ENCODE measurements at places on chromosomes 5 and 9.

DNA sequence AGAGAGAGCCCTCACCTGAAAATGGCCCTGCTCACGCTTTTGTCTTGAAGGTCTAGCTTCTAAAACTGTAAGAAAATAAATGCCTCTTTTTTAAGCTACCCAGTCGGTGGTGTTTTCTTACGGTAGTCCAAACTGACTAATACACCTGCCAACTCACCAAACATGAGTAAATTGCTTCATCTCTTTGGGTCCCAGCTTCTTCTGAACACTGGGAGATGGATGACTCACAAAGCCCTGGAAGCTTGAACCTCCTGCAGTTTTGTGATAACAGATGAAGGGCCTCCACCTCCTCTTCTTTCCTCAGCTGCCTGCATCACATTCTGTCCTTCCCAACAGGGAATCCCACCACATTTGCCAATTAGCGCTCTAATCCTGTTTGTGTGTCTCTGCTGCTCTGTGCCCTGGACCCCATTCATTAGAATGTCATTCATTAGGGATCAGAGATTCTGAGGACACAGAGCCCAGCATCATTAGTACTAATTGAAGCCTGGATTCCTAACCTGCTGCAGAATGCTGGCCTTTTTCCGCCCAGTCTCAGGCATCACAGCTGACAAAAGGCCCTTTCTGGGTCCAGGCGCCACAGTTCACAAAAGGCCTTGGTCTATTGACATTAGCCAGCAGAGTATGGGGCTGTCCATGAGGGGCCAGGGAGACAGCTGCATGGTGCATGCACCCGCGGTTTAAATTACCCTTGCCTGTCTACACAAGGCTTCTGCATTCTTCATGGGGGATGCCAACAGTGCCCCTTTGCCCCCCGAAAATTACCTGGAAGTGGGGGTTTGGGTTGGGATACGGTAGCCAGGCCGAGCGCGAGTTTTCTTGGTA, 349.3 kb downstream of the SEMA5A start:
- no peak for DNase-seq

DNA sequence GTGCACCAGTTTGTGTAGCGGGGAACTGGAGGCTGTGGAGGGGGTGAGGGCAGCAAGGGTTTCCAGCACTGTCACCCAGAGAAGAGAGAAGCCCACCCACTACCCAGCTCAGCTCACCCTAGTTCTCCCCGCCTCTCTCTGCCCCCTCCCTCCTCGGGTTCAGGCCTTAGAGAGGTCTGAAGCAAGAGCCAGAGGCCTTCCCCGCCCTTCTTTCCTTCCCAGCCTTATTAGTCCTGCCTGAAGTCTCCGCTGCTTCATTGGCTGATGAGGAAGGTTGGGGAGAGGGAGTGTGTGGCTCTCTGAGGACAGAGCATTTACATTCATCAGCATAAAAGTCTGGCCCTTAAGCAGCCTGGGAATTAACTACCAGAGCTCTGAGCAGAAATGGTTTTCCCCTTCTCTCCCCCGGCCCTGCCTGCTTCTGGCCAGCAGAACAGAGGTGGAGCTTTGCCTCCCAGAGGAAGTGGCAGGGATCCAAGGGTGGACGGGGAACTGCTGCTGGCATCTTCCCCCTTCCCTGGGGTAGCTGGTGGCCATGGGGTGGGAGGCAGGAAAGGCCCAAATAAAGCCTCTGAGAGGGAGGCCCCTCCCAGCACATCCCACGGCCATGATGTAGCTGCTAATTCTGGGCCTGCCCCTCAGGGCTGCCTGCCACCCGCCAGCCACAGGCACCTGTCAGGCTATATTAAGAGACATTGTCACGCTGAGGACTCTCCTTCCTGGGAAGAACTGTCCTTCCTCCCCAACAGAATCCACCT, 4.1 kb downstream of the DNAJB5 start:
- DNase-seq = no peak

GRCh38 chr5:94498199-94498598, 120.2 kb downstream of the KIAA0825 start:
- DNase-seq = no peak

GRCh38 chr5:626850-627249, 14.7 kb downstream of the CEP72 start:
- no peak for DNase-seq

DNA sequence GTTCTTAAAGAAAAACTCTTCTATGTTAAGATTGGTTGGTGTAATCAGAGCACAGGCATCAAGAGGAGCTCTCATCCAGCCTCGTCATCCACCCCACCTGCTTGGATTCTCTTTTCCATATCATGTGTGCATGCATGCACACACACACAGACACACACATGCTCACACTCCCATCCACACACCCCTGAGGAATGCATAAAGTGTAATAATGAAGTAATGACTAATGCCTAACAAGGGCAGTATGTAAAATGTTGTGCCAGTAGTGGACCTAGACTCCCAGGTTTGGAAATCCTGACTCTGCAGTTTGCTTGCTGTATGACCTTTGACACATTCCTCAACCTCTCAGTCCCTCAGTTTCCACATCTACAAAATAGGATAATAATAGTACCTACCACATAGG, 280.0 kb upstream of the ANKRD55 start:
- no peak for DNase-seq

DNA sequence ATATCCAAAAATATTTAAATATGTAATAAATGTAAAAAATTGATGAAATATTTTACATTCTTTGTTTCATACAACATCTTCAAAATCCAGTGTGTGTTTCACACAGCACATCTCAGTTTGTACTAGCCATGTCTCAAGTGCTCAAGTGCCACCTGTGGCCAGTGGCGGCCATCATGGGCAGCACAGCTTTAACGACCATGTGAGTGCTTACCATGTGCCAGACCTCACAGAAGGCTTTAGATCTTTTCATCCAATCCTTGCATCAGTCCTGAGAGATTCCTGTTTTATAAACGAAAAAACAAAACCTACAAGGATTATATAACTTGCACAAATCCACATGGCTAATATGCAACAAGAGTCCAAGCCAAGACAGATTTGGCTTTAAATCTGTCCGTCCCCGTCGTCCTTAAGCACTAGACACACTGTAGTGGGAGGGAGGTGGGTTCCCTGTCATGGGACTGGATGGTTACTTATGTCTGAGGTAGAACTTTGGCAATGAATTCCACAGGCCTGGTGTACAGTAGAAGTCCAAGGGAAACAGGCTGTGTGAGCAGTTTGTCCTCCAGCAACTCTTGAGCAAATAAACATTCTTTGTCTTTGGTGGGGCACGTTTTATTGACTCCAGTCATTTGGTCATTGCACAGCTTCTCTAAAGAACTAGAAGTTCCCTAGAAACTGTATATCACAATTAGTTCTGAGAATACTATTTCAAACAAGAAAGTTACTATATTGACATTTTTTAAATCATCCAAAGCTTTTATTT, 25.0 kb upstream of the F2R start:
- no peak for DNase-seq

- DNase-seq = peak; percentile 48
Observed at GRCh38 chr9:134396825-134397224, 70.6 kb downstream of the RXRA start.

DNA sequence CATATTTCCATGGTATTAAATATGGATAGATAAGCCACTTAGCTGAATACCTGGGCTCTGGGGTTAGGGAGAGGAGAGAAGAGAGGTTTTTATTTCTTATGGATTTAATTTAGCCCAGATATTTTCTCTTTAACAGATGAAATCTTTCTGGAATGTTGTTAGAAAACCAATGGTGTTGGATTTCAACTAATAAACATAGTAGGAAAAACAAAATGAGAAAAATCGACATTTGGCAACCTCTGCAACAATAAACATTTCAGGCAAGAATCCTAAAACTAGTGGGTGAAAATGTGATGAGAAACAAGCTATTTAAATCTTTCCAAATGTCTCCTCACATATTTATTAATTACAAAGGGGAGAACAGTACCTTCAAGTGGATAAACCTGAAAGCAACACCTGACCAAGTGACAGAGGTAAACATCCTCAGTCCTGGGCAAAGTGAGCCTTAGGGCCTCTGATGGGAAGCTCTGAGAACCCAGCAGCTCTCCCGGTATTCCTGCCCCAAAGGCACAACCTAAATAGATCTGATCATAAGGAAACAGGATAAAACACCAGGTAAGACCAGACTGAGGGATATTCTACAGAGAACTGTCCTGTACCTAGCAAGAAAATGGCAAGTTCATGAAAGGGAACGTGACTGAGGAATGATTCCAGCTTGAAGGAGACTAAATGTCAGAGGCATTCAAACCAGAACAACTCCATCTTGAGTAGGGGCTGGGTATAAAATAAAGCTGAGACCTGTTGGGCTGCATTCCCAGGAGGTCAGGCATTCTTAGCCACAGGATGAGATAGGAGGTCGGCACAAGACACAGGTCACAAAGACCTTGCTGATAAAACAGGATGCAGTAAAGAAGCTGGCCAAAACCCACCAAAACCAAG, 163.7 kb downstream of the ESM1 start:
- no peak for DNase-seq

DNA sequence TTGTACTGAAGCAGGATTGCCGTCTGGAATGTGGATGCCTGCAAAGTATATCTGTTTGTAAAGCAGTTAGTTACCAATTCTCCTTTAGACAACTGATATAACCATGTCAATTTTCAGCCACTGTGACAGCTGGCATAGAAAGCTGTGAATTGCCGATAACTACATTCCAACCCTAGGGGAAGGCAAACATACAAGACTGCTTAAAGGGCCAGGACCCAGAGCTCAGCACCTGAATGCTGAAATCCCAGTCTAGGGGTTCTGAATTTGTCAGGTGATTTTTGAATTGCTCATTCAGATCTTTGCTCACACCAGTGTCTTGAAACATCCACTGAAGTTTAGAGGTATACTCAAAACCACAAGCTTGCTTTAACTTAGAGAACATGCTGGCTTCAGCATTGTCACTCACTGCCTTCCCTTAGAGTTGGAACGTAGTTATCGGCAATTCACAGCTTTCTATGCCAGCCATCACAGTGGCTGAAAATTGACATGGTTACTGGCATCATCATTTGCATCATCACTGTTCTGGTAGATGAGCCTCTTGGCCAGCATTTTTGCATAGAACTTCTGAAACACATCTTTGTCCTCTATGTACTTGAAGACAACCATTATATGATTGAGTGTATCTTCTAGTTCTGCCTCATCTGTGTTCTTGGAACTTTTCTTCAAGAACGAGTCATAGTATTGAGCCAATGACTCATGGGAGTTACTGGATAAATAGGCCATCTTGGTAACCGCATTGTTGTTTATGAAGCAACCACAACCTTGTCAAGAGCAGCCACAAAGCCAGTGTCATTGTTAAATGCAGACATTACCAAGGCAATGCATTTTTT, 82.1 kb downstream of the CCDC192 start:
- peak; percentile 65 for DNase-seq

DNA sequence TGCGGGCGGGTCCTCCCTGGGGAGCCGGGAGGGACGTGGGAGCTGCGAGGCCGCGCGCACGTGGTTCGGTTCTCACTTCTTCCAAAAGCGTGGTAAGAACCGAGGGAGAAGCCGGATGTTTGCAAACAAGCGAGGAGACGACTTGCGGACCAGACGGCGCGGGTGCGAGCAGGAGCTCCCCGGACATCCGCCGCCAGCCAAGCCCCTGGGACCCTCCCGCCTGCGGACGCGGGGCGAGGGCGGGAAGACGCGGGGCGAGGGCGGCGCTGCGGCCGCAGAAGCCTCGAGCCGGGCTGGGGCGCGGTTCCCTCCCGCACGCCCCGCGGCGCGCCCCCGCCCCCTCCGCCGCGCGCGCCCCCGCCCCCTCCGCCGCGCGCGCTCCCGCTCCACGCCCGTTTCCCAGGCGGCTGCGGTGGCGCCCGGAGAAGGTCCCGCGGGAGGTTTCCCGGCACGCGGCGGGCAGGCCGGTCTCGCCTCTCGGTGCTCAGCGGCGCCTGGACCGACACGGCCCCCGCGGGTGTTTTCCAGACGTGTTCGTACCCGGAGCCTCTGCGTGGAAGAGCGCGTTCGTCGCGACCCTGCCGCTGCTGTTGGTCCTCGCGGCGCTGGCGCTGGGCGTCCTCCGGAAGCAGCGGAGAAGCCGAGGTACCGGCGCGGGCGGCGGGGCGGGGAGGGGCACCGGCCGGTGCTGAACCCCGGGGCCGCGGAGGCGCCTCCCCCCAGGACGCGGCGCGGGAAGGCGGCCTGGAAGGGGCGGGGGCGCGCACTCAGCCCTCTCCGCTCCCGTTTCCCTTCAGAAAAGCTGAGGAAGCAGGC, 12.8 kb downstream of the BTNL9 start:
- no peak for DNase-seq

- DNase-seq = no peak
Observed at GRCh38 chr9:27413511-27414219, 110.4 kb upstream of the IFNK start.

GRCh38 chr9:4973902-4974301, 11.2 kb upstream of the JAK2 start:
- DNase-seq = no peak

GRCh38 chr9:114311571-114312512, 11.1 kb upstream of the ORM1 start:
- no peak for DNase-seq

- DNase-seq = no peak
Observed at GRCh38 chr5:2255915-2256690, 373.4 kb upstream of the IRX4 start.

DNA sequence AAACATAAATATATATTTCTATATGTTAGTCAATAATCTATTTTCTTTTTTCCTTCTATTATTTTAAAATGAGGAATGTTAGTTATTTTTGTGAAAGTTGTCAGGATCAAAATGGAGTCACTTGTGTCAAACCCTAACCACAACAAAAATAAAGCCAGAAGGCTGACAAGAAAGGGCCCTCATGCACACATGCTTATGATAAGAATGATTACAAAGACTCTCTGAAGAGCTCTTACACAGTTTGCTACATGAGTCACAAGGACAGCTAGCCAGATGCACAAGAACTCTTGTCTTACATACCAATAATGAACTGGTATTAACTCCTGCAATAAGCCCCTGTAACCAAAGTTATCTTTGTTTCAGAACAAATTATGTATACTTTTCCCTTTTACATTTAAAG, 64.7 kb downstream of the GGTA1 start:
- DNase-seq = no peak

DNA sequence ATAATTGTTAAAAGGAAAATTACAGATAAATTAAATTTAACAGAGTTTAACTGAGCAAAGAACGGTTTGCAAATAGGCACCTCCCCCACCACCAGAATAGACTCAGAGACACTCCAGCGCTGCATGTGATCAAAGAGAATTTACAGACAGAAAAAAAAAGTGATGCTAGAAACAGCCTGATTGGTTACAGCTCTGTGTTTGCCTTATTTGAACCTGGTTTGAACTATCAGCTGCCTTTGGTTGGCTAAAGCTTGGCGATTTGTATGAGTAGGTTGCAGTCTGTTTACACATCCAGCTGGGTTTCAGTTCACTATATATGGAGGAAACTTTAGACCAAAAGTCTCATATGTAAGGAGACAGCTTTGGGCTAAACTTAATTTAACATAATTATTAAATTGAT, 249.1 kb downstream of the ENC1 start:
- DNase-seq = no peak

DNA sequence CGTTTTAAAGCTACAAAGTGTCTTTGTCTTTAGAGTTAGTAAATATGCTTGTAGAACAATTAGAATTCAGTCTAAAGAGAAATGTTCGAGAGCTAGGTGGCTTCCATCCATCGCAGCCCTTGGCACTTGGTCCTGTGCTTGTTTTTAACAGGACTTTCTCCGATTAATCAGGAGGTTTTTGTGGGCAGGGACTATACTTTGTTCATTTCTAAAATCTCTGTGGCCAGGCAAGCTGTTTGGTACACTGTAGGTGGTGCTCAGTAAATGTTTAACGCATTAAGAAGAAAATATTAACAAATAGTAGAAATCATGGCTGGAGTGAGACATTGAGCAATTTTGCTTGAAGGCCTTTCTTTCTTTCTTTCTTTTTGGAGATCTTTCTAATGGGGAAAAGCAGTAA, 20.8 kb downstream of the AGXT2 start:
- DNase-seq = no peak

- no peak for DNase-seq
Observed at GRCh38 chr5:139475865-139476617, 5.2 kb downstream of the SMIM33 start.
